ENCODE measurements at places on chromosomes 1 and 21.

GRCh38 chr1:56557746-56558145, 21.6 kb downstream of the PLPP3 start:
- DNase-seq, result no peak

DNA sequence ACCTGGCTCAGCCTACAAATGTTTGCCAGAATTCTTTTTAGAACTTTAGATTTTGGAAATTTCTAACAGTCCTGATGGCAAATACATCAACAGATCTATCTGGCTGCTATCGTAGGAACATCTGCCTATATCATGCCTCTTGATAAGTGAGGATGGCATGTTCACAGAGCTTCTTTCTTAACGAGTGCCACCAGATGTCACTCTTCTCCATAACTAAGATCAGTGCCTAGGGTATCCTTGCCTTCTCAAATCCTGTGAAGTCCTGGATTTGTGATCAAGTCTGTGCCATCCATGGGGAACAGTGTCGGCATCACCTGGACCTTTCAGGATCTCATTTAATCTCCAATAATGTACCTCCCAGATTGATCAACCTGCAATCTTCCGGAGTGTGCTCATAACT, 36.5 kb upstream of the CD5L start:
- no peak for DNase-seq

- no peak for DNase-seq
Observed at GRCh38 chr1:226489718-226490425, 58.7 kb upstream of the STUM start.

GRCh38 chr1:181102841-181103240, 14.3 kb downstream of the IER5 start:
- DNase-seq, result no peak

GRCh38 chr1:16191309-16191708, 21.1 kb downstream of the ARHGEF19 start:
- DNase-seq, result no peak

DNA sequence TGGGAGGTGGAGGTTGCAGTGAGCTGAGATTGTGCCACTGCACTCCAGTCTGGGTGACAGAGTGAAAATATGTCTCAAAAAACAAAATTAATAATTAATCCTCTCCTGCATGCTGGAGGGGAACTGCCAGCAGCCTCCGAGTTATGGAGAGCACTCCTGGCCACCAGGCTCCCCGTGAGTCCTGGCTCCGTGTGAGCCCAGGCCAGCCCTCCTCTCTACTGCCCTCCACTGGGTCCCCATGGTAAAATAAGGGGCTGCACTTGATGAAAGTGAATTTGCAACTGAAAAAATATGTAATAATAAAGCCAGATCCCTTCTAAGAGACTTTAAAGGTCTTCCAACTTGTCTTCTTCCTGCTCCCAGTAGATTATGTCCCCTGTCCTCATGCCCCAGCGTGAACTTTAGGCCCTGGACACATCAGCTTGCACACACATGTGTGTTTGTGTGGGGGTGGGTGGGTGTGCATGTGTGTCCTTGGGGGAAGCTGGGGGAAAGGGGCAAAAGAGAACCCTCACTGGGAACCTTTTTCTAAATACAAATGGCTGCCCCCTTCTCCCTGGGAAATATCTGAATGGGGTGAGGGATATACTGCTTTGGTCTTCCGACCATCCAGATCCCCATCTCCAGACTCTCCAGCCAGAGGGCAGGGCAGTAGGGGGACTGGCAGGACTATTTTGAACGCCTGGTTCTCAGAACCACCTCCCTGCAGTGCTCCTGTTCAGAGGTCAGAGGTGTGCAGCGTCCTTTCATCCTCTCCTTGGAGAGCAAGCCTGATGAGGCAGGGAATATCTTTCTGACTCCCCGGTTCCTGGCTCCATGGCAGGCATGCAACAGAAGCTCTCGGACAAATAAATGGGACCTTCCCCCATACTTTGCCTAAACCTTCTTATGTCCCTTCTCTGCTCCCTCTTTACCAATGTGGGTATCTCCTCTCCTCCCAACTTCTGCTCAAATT, 26.2 kb downstream of the NEK2 start:
- DNase-seq, result no peak

DNA sequence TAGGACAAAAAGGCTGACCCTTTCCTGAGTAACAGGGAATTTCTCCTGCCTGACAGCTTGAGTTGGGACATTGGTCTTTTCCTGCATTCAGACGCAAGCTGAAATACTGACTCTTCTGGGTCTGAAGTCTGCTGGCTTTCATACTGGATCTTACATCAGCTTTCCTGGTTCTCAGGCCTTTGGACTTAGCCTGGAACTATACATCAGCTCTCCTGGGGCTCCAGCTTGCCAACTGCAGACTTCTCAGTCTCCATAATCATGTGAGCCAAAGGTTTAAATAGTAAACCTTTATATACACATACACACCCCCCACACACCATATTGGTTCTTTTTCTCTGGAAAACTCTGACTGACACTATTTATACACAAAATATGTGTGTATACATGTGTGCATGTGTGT, 59.0 kb upstream of the KCND3 start:
- no peak for DNase-seq

DNA sequence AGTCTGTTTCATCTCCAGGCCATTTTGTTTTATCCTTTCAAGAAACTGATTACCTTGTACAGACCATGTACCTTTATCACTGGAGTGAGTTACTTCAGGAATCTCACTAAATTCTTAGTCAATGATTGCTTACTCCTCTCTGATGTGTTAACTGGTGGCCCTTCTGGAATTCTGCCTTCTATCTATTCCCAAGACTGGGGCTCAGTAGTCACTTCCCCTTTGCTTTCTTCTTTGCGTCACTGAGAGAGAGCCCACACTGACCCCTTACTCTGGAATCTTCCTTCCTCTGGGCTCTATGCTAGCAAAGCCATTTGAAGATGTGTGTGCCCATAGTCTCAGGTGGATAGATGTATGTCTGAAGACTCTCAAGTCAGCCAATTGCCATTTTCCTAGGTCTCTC, 34.6 kb downstream of the XCL2 start:
- no peak for DNase-seq

GRCh38 chr1:84889437-84889836, 3.6 kb downstream of the LPAR3 start:
- no peak for DNase-seq

DNA sequence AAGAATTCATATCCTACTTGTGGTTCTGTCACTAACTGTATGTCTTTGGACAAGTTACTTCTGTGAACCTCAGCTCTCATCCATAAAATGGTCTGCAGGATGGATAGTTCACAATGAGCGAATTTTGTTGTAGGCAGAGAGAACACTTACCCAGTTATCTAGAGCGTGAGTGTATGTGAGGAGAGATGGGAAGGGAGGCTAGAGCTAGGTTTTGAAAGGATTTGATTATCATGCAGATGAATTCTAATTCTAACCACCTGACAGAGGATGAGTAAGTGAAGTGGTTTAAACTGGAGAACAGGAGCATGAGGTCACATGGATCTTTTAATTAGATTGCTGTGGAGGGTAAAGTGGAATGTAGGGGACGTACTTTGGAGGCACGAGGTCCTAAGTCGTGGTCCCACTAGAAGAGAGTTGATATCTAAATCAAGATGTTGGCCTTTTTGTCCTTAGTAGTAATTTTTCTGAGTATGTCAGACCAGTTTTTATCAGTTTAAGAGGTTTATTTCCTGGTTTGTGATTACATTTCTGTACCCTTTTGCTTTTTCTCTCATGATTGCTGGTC, 5.0 kb downstream of the SUCO start:
- no peak for DNase-seq

GRCh38 chr1:206004826-206005225, 1.6 kb upstream of the RAB7B start:
- DNase-seq, result no peak

- DNase-seq, result no peak
Observed at GRCh38 chr1:9265968-9266367, 26.7 kb upstream of the SPSB1 start.

DNA sequence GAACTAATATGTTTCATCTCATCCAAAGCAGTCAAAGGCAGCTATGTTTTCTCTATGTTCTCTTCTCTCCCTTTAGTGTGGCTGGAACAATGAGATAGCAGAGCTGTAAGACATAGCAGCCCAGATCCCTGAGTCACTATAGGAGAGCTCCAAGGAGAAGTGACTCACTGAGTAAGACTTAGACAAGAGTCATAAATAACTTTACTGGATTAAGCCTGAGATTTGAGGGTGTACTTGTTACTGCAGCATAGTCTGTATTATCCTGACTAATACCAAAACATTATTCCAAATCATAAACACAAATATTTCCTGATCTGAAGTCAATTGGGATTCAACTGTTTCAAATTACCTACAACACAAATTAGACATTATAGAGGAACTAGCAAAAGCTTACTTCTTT, 3.9 kb downstream of the KRTAP19-8 start:
- DNase-seq, result no peak

- no peak for DNase-seq
Observed at GRCh38 chr1:186572509-186572908, 107.7 kb downstream of the PTGS2 start.

DNA sequence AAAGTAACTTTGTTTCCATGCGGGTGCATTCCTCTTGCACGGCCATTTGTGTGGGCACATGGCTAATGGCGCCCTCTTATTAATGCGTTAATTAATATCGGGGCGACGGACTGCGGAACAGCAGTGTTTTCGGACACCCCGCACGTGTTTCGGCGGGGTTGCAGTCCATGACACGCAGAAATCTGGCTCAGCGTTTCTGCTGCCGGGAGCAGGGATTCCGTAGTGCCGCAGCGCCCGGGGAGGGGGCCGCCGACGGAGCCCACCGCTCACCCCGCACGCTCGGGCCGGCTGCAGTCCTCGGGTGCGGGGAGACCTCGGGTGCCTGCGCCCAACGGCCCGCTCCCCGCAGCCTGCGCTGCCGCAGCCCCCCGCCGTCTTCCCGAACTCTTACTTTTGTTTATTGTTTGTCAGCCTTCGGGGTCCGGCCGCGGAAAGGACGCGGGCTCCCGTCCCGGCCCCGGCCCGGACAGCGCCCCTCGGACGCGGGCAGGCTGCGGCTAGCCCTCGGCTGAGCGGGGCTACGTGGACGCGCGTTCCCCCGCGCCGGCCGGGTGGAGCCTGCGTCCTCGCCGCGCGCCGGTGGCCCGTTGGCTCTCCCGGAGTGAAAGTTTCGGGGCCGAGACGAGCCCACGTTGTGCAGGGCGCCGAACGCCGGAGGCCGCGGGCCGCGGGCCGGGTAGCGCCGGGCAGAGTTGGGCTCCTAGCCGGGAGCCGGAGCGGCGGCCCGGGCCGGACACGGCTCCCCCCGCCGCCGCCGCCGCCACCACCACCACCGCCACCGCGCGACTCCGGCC, 849 bp downstream of the NFIA start:
- no peak for DNase-seq

- DNase-seq, result no peak
Observed at GRCh38 chr1:17365293-17365692, 6.7 kb upstream of the PADI6 start.

- DNase-seq, result no peak
Observed at GRCh38 chr1:182817802-182818201, 21.3 kb upstream of the DHX9 start.

DNA sequence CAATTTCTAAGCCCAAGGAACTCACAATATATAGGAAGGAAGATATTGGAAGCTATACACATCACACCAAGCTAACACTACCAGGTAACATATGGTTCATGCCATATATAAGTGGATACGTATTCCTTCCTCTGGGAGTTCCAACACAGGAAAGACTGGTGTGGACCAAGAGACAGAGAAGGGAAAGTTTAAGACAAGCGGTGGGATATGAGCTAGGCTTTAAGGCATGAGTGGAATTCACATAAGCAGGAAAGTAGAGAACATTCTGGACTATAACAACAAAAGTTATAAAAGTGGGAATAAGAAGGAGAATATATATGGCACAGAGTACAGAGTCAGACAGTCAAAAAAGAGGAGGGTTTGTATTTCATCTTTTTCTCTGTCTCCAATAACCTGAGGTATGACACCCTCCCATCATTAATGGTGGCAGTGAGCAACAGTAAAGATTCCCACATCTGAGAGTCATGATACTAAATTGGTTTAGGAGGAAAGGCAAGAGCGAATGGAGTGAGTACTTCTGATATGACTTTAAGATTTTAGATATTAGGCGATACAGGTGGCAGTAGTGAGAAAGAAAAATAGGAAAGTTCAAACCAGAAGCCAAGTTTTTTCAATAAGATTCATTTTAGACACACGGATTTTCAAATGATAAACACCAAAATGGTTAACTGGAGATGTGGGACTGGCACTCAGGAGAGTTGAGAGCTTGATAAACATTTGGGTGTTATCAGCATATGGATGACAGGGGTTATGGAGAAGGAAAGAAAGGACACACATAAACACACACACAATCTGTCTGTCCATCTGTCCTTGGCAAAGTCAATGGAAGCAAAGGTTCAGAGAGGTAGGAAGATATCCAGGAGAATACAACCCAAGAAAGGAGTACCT, 87.4 kb upstream of the TTC39A start:
- no peak for DNase-seq

GRCh38 chr21:41318218-41318617, 1.6 kb downstream of the FAM3B start:
- DNase-seq, result no peak

- no peak for DNase-seq
Observed at GRCh38 chr1:180236698-180237509, 6.8 kb downstream of the LHX4 start.

DNA sequence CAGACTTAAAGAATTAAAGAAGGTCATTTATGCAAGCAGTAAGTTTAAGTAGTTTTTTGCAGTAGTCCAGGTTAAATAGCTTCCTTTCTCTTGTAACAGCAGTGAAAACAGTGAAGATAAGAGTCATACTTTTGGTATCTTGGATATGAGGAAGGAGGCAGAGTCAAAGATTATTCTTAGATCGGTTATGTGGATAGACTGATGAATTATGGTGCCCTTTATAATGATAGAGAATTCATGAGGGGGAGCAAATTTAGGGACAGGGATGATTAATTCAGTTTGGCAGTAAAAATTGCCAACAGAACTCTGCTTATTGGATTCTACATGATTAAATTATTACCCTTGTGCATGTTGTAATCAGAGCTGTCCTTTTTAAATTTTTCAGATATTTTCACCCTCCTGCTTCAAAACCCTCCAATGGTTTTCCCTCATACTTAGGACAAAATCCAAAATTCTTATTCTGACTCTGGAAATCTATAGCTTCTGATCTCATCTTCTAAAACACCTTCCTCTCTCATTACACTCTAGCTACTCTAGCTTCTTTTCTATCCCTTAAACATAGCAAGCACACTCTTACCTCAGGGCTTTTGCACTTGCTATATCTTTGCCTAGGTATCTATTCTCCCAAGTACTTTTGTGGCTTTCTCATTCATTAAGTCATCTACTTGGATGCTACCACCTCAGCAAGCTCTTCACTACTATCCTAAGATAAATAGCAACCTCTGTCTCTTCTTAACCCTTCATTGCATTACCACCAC, 79.8 kb downstream of the PKN2 start:
- DNase-seq, result peak; percentile 75

GRCh38 chr1:215285013-215285800, 202.7 kb downstream of the KCNK2 start:
- DNase-seq, result no peak
